Cardiac atrium fibroblast (primary cell): ENCODE measurements at places on chromosomes 11 and 22. TPM values are rescaled to one million over a fixed set of nuclear protein-coding genes. Genes with fewer than 3 reads are reported as not detected.

Gene RFPL2
- not detected in 2 replicates for total RNA-seq

Gene MMP11
- total RNA-seq: 2.0 and 6.8 TPM in 2 replicates

Gene PKNOX2
- 2.5 and 4.7 TPM in 2 replicates for total RNA-seq

Gene HORMAD2
- not detected in 2 replicates for total RNA-seq

Gene KRTAP5-10
- not detected in 2 replicates for total RNA-seq

Gene TSKU
- total RNA-seq: 31.9 and 37.7 TPM in 2 replicates

Gene SEPTIN5
- total RNA-seq: 25.8 and 30.5 TPM in 2 replicates

Gene OR51B2
- total RNA-seq: not detected in 2 replicates

Gene IRAG1
- total RNA-seq: 3.1 and 4.0 TPM in 2 replicates

Gene CD3G
- not detected in 2 replicates for total RNA-seq

Gene KRTAP5-8
- total RNA-seq: not detected in 2 replicates

Gene GTSE1
- total RNA-seq: 3.6 and 5.8 TPM in 2 replicates

Gene LRRC74B
- total RNA-seq: not detected in 2 replicates

Gene TMEM223
- 18.6 and 31.2 TPM in 2 replicates for total RNA-seq

Gene SOX6
- 0.54 and 5.0 TPM in 2 replicates for total RNA-seq

Gene POTEH
- total RNA-seq: not detected in 2 replicates

Gene MS4A8
- total RNA-seq: not detected in 2 replicates

Gene GAL3ST1
- total RNA-seq: not detected in 2 replicates

Gene RDX
- 42.6 and 53.9 TPM in 2 replicates for total RNA-seq

Gene SESN3
- total RNA-seq: 10.5 and 14.7 TPM in 2 replicates

Gene APOC3
- not detected in 2 replicates for total RNA-seq

Gene TMEM151A
- total RNA-seq: 0.54 and 1.5 TPM in 2 replicates

Gene HTR3A
- total RNA-seq: not detected in 2 replicates

Gene ARHGAP42
- 5.1 and 5.5 TPM in 2 replicates for total RNA-seq

Gene ARHGAP8
- total RNA-seq: not detected in 2 replicates

Gene GVQW3
- total RNA-seq: under 0.01 and 0.18 TPM in 2 replicates
